ENCODE measurements at places on chromosomes 4 and X. TPM values are rescaled to one million over a fixed set of nuclear protein-coding genes. Genes with fewer than 3 reads are reported as not detected.

Gene TMEM187
- total RNA-seq, result 7.8 TPM

- DNase-seq, result no peak
- H3K27me3 ChIP-seq, result peaks cover 4% of the 10 kb centered on the region
- H3K27ac ChIP-seq, result no peak overlapping the region
- no peaks in the 10 kb centered on the region for H3K36me3 ChIP-seq
- no peaks in the 10 kb centered on the region for H3K4me1 ChIP-seq
These were observed 4.3 kb upstream of the UNC5C start for GRCh38 chr4:95552942-95553550.

GRCh38 chr4:66688674-66689073 is 856.6 kb downstream of the CENPC start:
- no peaks in the 10 kb centered on the region for H3K36me3 ChIP-seq
- H3K27me3 ChIP-seq, result no peaks in the 10 kb centered on the region
- no peak for DNase-seq
- no peak overlapping the region for H3K4me3 ChIP-seq
- no peaks in the 10 kb centered on the region for H3K4me1 ChIP-seq

DNA sequence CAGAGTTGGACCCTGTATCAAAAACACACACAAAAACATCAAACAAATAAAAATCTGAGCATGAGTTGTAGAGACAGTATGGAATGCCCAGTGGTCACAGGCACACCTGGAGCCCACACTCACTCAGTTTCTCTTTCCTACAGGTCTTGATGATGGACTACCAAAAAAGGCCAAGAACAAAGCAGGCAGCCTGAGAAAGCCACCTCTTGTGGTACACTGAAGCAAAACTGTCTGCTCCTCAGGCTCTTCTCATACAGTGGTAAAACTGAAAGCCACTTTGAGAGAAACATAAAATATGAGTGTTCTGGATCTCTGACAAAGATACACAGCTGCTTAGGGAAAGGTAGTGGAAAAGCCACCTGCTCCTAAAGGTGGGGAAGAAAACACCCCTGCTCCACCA is 1206.9 kb downstream of the FSTL5 start:
- no peaks in the 10 kb centered on the region for H3K4me1 ChIP-seq
- no peak overlapping the region for H3K4me3 ChIP-seq
- no peaks in the 10 kb centered on the region for H3K36me3 ChIP-seq
- no peak for DNase-seq

DNA sequence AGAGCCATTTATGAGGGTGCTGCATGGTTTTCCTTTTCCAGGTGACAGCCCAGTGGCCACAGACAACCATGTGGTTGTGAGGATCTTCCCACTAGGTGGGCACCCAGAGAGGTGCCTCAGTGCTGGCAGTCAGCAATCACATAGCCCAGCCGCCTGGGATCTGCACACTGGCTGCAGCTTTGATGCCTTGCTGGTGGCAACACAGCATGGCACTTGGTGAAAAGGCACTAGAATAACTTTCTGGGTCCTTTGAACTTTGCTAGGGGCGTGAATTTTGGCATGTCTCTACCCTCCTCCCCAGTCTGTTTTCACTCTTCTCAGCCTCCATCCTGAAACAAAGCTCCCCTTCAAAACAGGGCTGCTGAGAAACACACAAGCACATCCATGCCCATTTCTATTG is 108.8 kb upstream of the RPL34 start:
- H3K27ac ChIP-seq, result no peak overlapping the region
- H3K4me1 ChIP-seq, result no peaks in the 10 kb centered on the region
- DNase-seq, result no peak
- H3K4me3 ChIP-seq, result no peak overlapping the region

DNA sequence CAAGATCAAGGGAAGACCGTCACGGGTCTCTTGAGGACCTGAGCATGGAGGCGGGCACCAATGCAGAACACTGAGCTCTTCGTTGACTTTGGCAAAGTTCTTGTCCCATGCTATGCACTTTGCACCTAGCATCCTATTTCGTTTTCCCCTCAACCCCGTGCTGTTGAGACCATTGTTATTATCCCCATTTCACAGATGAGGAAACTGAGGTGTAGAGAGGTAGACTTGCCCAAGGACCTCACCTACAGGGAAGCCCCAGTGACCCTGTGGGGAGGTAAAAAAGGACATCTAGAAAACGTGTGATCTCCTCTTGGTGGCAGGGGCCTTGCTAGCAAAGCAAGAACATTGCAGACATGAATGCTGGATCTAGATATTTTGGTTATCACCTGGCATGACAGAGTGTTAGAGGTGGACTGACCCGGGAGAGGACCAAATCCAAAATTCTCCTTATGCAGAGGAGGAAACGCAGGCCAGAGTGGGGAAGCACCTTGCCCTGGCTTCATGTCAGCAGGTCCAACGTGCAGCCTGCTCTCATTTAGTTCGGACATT is 48.5 kb downstream of the SEPSECS start:
- H3K27ac ChIP-seq, result no peak overlapping the region
- H3K4me3 ChIP-seq, result no peak overlapping the region
- H3K27me3 ChIP-seq, result no peaks in the 10 kb centered on the region
- H3K36me3 ChIP-seq, result no peaks in the 10 kb centered on the region
- DNase-seq, result no peak

GRCh38 chr4:148076964-148077363 is 345.1 kb downstream of the ARHGAP10 start:
- no peak for DNase-seq
- peaks cover 38% of the 10 kb centered on the region for H3K4me1 ChIP-seq
- H3K27me3 ChIP-seq, result no peaks in the 10 kb centered on the region
- H3K4me3 ChIP-seq, result no peak overlapping the region
- no peak overlapping the region for H3K27ac ChIP-seq

DNA sequence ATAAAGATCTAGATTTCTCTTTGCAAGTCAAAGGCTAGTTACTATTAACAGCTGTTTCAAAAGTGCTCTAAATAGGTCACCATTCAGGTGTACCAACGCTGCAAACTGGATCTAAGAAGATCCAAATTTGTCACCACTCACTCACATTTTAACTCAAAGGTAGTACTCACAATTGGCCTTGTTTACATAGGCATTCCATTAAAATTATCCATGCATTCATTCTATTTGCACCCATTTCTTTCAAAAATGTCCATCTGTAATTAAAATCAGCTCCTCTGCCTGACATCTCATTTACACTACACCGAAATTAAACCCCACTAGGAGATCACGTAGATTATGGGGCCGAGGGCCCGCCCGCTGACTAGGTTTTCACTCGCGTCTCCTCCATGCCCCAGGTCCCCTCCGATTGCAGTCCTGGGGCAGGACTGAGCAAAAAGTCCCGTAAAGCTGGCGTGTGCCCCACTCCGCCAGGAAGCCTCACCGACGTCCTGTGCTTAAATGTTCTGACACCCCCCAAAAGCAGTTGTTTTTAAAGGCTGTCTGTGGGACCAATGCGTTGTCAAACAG is 1.3 kb upstream of the ING2 start:
- DNase-seq, result no peak
- H3K27ac ChIP-seq, result peak overlapping the region; percentile 97
- H3K4me1 ChIP-seq, result peaks cover 23% of the 10 kb centered on the region
- H3K27me3 ChIP-seq, result no peaks in the 10 kb centered on the region

GRCh38 chr4:36363024-36363423 is 81.6 kb downstream of the DTHD1 start:
- H3K4me3 ChIP-seq, result no peak overlapping the region
- no peaks in the 10 kb centered on the region for H3K27me3 ChIP-seq
- no peak for DNase-seq

- H3K4me1 ChIP-seq, result peaks cover 7% of the 10 kb centered on the region
- H3K27me3 ChIP-seq, result no peaks in the 10 kb centered on the region
- H3K27ac ChIP-seq, result peak overlapping the region; percentile 67
- H3K36me3 ChIP-seq, result no peaks in the 10 kb centered on the region
- DNase-seq, result no peak
These were observed 9.3 kb downstream of the ZXDA start for GRCh38 chrX:57900975-57901374.

GRCh38 chr4:118335324-118335723 is 17.5 kb downstream of the PRSS12 start:
- no peak overlapping the region for H3K27ac ChIP-seq
- DNase-seq, result no peak
- H3K4me3 ChIP-seq, result no peak overlapping the region
- H3K27me3 ChIP-seq, result peaks cover 2% of the 10 kb centered on the region
- H3K36me3 ChIP-seq, result no peaks in the 10 kb centered on the region

GRCh38 chr4:107404591-107405300 is 315.3 kb downstream of the PAPSS1 start:
- H3K36me3 ChIP-seq, result no peaks in the 10 kb centered on the region
- H3K4me1 ChIP-seq, result no peaks in the 10 kb centered on the region
- no peak overlapping the region for H3K4me3 ChIP-seq
- no peak overlapping the region for H3K27ac ChIP-seq
- no peak for DNase-seq

Gene CCDC120
- 0.76 TPM for total RNA-seq

DNA sequence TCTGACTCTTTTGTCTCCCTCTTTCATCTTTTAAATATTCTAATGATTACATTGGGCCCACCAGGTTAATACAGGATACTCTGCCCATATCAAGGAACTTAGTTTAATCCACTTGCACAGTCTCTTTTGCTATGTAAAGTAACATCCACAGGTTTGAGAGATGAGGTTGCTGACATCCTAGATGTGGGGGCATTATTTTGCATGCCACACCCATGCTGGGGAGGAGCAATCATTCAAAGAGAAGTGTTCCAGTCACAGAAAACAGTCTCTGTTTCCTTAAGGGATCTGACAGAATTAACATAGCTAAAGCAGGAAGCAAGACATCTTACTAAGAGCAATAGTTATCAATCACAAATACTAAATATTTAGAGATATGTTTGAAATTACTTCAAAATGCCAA is 11.5 kb upstream of the TRAM1L1 start:
- H3K27ac ChIP-seq, result no peak overlapping the region
- DNase-seq, result no peak
- no peaks in the 10 kb centered on the region for H3K36me3 ChIP-seq
- H3K4me3 ChIP-seq, result no peak overlapping the region
- no peaks in the 10 kb centered on the region for H3K27me3 ChIP-seq
- no peaks in the 10 kb centered on the region for H3K4me1 ChIP-seq

GRCh38 chr4:54717694-54718093 is 59.9 kb downstream of the KIT start:
- no peak overlapping the region for H3K4me3 ChIP-seq
- no peak overlapping the region for H3K27ac ChIP-seq
- no peaks in the 10 kb centered on the region for H3K36me3 ChIP-seq
- DNase-seq, result no peak
- no peaks in the 10 kb centered on the region for H3K27me3 ChIP-seq
- H3K4me1 ChIP-seq, result no peaks in the 10 kb centered on the region

Gene DDIT4L
- total RNA-seq, result 101 TPM

- H3K4me1 ChIP-seq, result peaks cover 7% of the 10 kb centered on the region
- no peak overlapping the region for H3K27ac ChIP-seq
- no peaks in the 10 kb centered on the region for H3K36me3 ChIP-seq
- peaks cover 2% of the 10 kb centered on the region for H3K27me3 ChIP-seq
These were observed 20.1 kb downstream of the SPON2 start for GRCh38 chr4:1152290-1152689.

DNA sequence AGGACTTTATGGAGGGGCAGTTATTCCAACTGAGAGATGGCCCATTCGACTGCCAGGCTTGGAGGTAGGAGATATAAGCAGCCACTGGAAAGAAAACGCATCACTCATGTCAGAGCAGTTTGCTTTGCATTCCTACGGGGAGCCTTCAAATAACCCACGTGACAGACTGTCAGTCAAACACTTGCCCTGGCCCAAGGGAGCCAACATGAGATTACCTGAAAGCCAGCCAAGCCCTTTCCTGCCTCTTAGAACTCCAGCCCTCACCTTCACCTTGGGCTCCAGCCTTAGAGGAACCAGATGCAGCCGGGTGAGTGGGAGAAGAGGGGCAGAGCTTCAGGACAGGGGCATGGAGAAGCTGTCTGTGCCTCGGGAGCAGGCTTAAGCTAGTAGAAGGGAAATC is 95.3 kb upstream of the CXCL13 start:
- no peak for DNase-seq
- no peak overlapping the region for H3K4me3 ChIP-seq
- H3K27me3 ChIP-seq, result no peaks in the 10 kb centered on the region
- H3K27ac ChIP-seq, result no peak overlapping the region
- no peaks in the 10 kb centered on the region for H3K36me3 ChIP-seq
- H3K4me1 ChIP-seq, result no peaks in the 10 kb centered on the region

GRCh38 chr4:76513482-76513881 is 78.5 kb downstream of the SHROOM3 start:
- H3K36me3 ChIP-seq, result no peaks in the 10 kb centered on the region
- no peak overlapping the region for H3K4me3 ChIP-seq
- H3K27ac ChIP-seq, result no peak overlapping the region
- H3K4me1 ChIP-seq, result no peaks in the 10 kb centered on the region
- no peaks in the 10 kb centered on the region for H3K27me3 ChIP-seq

Gene KIAA1210
- total RNA-seq, result not detected

- no peaks in the 10 kb centered on the region for H3K36me3 ChIP-seq
- no peak overlapping the region for H3K27ac ChIP-seq
- H3K4me3 ChIP-seq, result no peak overlapping the region
- H3K27me3 ChIP-seq, result no peaks in the 10 kb centered on the region
- DNase-seq, result no peak
These were observed 38.5 kb upstream of the C1GALT1C1 start for GRCh38 chrX:120668357-120668756.

DNA sequence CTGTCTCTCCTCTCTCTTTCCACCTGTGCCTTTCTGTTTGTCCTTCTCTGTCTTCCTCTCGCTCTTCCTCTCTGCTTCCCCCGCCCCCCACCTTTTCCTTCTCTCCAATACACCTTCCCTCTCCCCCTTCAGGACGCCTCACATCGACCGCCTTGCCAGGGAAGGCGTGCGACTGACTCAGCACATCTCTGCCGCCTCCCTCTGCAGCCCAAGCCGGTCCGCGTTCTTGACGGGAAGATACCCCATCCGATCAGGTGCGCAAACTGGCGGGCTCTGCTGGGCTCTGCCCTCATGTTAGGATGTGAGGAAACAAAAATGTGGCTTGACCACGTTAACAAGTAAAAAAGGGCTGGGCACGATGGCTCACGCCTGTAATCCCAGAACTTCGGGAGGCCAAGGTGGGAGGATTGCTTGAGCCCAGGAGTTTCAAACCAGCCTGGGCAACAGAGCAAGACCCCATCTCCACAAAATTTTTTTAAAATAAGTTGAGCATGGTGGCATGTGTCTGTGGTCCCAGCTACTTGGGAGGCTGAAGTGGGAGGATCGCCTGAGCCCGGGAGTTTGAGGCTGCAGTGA is 35.2 kb downstream of the ARSF start:
- H3K36me3 ChIP-seq, result no peaks in the 10 kb centered on the region
- no peak overlapping the region for H3K27ac ChIP-seq
- no peak overlapping the region for H3K4me3 ChIP-seq

- no peak overlapping the region for H3K27ac ChIP-seq
- H3K36me3 ChIP-seq, result no peaks in the 10 kb centered on the region
- DNase-seq, result no peak
- H3K4me1 ChIP-seq, result no peaks in the 10 kb centered on the region
These were observed 18.9 kb upstream of the SCRG1 start for GRCh38 chr4:173417833-173418232.

GRCh38 chr4:12409507-12410190 is 981.0 kb upstream of the HS3ST1 start:
- DNase-seq, result no peak
- H3K4me3 ChIP-seq, result no peak overlapping the region
- no peaks in the 10 kb centered on the region for H3K4me1 ChIP-seq
- H3K27me3 ChIP-seq, result no peaks in the 10 kb centered on the region
- H3K36me3 ChIP-seq, result no peaks in the 10 kb centered on the region

Gene UGT2A1
- total RNA-seq, result not detected

Gene FGFBP1
- total RNA-seq, result not detected

Gene MOB1B
- 9.8 TPM for total RNA-seq

Gene ARHGEF6
- total RNA-seq, result 70.5 TPM

All from psoas muscle (tissue), 8 donors.